A549 treated with DMSO at 1 μM for 4 hours (cell line): ENCODE measurements at places on chromosomes 7 and 10. TPM values are rescaled to one million over a fixed set of nuclear protein-coding genes. Genes with fewer than 3 reads are reported as not detected.

Gene WNT2
- total RNA-seq: 0.03 to 0.04 TPM in 2 of 5 replicates, not detected in the others

Gene CRYGN
- not detected in 5 replicates for total RNA-seq

Gene CYP26C1
- total RNA-seq: not detected in 5 replicates

Gene ANKRD61
- total RNA-seq: 0.50 to 0.99 TPM (median 0.78 TPM) in 5 replicates

Gene ZNF853
- 1.9 to 3.0 TPM (median 2.3 TPM) in 5 replicates for total RNA-seq

Gene PRR15
- 1.4 to 2.0 TPM (median 1.5 TPM) in 5 replicates for total RNA-seq
